ENCODE measurements at places on chromosomes 1 and 21.

DNA sequence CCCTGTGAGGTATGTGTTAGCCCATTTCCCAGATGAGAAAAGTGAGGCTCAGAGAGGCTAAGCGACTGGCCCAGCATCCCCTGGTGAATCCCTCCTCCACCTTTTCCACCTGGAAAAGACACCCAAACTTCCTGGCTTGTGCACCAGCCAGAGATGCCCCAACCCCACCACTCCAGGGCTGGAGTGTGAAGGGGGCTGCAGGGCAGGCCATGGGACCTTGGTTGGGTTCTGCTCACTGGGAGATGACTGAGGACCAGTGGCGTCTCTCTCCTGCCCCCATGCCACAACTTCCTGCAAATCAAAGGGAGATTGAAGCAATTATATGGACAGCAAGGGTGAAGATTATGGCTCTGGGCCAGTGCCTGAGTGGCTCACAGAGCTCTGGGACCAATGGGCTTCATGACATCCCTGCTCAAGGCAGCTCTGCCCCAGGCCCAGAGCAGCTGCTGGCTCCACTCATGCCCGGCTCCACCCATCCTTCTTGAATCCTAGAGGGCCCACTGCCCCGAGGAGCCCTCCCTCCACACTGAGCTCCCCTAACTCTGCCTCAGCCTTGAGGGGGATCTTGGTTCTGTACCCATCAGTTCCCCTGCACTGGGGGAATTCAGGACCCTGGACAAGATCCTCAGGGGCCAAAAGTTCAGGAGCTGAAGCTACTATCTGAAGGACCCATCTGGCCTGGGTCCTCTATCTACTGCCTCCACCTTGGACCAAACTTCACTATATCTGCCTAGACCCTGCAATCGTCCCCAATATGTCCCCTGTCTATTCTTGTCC, 416.9 kb downstream of the PTPRU start:
- no peak for ATAC-seq

DNA sequence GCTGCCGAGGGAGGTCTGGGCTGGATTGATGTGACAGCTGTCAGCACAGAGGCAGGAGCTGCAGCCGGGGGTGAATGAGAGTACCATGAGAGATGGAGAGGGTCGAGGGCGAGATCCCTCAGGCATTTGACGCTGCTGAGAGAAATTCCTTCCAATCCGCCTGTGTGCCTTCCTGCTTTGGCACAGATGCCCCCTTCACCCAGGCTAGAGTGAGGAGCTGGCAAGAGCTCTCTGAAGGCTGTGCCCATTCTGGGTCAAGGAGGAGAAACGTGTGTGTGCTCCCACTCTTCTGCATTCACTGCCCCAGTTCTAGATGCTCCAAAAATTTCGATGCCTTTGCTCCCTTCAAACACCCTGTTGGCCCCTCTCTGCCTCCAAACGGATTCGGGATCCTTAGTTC, 4.8 kb downstream of the ARTN start:
- ATAC-seq, result no peak

- ATAC-seq, result no peak
Measured at GRCh38 chr21:33033094-33033951, 7.6 kb downstream of the OLIG2 start.

DNA sequence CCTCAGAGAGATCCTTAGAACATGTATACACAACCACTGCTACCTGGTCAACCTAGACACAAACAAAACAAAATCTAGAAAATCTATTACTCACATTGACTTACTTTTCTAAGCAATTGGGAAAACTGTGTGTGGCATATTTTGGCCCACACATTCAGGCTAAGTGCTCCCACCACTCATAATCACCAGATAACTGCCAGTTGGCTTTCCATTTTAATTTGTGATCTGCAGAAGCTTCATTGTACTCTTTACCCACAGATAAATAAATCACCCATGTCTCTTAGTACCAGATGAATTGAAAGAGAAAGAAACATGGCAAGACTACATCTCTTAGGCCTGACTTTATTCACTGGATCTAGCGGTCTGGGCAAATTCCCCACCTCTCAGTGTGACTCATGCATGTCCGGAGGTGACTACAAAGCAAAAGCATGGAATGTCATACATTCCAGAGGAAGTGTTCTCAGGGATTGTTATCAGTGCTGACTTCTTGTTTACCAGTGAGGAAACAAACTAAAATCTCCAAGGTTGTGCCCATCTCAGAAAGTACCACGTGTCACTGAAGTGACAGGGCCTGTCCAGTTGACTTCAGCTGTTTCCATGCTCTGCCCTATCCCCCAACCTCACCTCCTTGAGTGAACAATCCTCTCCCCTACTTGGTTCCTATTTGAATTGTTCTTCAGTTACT, 52.4 kb upstream of the BCL10 start:
- ATAC-seq, result peak; percentile 55

- ATAC-seq, result no peak
Measured at GRCh38 chr1:202090994-202091393, 31.7 kb upstream of the GPR37L1 start.

DNA sequence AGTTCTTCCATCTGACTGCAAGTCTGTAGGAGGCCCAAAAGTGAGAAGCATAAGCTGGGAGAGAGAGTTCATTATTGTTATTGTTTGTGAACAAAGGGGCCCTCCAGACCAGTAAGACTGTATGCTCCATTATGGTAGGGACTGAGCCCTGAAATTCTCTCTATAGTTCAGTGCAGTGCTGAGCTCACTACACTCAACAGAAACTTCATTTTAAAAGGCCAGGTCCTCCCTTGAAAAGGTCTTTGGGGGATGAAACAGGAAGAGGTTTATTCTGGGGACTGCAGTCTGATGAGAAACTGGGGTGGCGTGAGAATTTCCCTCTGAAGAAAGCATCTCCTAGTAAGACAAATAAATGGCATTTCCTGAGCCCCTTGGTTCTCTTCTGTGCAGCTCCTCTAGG, 5.5 kb upstream of the GATAD2B start:
- ATAC-seq, result no peak

DNA sequence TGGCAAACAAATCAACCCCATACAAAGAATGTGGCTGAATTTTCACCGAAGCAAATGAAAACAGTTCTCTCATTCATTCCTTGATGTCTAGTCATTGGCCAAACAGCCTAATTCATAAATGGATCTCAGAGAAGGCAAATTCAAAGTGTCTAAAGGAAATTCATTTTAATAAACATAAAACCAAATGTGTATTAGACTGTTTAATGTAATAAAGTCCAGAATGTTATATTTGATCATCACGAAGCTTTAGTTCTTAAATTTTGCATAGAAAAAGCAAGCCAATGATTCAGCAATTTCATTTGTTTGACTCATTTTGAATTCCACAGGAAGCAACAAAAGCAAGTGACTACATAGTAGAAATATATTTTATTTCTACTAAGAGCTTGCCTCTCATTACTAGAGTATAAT, 379.2 kb upstream of the ADAMTS5 start:
- ATAC-seq, result no peak

DNA sequence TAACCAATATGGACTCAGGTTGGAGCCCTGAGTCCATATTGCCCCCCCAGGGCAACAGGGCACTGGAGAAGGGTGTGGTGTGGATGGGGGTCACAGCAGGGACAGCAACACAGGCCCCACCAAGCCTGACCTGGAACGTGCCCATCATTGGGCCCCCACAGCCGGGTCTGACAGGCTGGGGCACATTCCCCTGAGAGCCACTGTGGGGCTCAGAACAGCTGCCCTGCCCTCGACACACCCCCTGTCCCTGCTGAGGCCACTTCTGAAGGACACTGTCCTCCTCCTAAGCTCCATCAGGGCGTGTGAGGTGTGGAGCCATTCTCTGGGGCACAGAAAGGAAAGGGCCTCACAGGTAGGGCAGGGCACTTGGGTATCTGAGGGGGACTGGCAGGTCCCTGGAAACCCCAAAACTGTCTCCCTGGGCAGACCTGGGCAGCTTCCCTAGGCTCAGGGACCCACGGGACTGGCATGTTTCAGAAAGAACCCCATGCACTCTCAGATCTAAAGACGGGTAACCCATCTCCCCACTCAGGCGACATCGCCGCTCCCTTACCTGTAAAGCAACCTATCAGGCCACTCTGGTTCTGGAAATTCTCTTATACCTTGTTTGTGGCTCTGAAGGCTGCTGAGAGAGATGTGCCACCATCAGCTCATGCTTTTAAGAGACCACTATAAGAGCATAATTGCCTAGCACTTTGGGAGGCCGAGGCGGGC, 95.5 kb downstream of the DMRTB1 start:
- ATAC-seq, result no peak

GRCh38 chr1:86227026-86227425, 70.5 kb upstream of the COL24A1 start:
- no peak for ATAC-seq

DNA sequence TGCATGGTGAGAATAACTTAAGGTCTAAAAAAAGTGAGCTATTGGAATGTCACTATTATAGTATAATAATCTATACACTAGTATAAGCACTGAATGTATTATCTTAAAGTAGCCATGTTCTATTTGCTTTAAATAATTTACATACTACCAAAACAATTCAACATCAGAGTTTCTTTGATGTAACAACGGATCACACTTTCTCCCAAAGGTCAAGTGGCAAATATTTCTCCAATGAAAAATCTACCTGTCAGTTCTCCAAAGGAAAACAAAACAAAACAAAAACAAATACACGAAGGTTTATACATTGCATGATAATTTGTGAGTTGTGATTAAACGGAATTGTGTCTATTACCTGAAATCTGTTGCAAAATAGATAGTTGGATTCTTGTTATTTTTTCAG, 581.4 kb downstream of the USP25 start:
- ATAC-seq, result no peak

GRCh38 chr1:30149226-30149625, 574.2 kb downstream of the MATN1 start:
- ATAC-seq, result no peak

DNA sequence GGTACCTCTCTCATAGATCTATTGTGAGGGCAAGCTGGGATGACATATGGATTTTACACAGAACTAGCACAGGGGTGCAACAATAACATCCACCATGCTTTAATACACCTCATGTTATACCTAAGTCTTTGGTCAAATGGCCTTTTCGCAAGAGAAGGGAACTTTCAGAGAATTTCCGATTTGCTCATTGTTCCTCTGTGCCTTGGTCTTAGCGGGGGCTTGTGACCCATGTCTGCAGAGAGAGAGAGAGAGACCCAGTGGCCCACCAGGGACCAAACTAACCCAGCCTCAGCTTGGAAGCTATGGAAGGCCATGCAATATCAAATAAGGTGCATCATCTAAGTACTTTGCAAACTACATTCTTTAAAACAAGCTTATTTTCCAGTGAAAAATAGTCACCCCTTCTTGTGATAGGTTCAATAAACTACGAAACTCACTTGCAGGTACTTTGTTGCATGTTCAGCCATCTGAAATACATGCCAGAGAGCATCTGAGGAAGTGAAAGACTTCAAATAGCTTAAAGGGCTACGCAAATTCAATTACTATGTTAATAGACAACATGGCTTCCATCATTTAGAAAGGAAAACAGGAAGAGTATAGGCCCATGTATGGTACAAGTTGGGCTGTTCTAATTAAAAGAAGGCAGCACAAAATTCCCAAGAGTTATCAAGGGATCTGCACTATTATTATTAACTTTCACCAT, 100.7 kb downstream of the KCNN3 start:
- ATAC-seq, result no peak

GRCh38 chr1:6206520-6206855, 569 bp downstream of the RNF207 start:
- no peak for ATAC-seq

DNA sequence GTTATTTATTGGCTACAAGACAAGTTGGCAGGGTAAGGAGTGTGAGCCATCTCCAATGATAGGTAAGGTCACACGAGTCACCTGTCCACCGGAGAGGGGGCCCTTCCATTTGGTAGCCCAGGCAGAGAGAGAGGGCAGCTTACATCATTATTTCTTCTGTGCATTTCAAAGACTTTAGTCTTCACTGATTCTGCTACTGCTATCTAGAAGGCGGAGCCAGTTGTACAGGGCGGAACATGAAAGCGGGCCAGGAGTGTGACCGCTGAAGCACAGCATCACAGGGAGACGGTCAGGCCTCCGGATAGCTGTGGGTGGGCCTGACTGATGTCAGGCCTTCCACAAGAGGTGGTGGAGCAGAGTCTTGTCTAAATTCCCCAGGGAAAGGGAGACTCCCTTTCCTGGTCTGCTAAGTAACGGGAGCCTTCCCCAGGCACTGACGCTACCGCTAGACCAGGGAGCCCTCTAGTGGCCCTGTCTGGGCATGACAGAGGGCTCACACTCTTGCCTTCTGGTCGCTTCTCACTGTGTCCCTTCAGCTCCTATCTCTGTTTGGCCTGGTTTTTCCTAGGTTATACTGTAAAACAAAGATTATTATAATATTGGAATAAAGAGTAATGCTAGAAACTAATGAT, 36.7 kb downstream of the ZNF695 start:
- ATAC-seq, result no peak

DNA sequence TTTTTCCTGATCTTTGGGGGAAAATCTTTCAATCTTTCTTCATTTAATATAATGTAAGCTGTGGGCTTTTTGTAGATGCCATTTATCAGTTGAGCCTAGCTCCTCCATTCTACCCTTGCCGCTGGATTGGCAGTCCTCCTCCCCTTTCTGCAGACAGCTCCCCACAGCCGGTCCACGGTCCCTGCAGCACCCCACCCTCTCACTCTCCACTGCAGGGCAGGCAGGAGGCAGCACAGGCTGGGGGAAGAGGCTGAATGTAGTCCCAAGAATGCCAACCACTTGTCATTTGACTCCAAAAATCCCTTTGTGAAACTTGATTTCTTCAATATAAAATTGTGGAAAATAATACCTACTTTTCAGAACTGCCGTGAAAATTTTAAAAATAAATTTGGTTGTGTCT, 96.7 kb downstream of the SYT2 start:
- ATAC-seq, result no peak
